ENCODE measurements at places on chromosomes 16 and 17.
A peak's percentile ranks its signal among the peaks of the same experiment; 100 is the strongest.

DNA sequence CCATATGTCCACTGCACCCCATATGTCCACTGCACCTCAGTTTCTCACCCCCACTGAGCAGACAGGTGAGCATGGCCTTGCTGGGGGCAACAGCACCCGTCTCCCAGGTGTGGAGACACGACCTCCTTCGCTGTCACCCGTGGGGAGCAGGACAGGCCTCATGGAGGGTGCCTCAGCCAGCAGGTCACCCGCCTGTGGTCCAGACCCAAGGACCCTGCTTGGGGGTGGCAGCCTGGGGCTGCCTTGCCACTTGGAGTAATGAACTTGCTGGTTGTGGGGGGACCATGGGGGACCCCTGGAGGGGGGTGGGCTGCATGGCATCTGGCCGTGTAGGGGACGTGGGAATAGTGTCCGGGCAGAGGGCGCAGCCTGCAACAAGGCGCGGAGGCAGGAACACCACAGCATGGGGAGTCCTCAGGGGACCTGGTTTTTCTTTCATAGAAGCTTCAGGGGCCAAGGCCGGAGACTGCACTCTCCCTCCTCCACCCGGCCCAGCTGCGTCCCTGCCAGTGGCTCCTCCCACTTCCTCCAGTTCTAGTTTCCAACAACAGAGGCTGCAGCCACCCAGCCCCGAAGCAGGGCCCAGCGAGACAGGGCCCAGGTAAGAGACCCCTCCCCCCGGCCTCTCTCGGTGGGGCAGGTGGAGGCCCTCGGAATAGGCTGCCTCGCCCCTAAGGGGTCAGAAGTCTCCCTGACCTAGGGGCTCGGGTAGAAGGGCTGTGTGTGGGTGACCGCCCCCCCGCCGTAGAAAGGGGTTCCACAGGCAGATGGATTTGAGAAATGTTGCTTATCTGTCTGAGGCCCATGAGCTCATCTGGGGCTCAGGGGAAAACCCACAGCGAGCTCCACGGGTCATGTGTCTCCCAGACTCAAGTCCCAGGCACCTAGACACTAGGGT lies at the start of gene NHLRC4:
TSS of gene NHLRC4 (plus strand) at position 531 of the 898 bp plus-strand sequence. CDS start 1,043 bp downstream, outside the sequence.
- no peak for DNase-seq

DNA sequence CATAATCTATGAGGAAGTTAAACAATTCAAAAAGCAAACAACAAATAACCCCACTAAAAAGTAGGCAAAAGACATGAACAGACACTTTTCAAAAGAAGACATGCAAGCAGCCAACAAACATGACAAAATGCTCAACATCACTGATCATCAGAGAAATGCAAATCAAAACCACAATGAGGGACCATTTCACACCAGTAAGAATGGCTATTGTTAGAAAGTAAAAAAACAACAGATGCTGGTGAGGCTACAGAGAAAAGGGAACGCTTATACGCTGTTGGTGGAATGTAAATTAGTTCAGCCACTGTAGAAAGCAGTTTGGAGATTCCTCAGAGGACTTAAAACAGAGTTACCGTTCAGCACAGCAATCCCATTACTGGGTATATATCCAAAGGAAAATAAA lies 24.4 kb downstream of the TNFRSF13B start:
- DNase-seq = no peak

- DNase-seq = no peak
Observed at GRCh38 chr16:11080999-11081630, 136.8 kb downstream of the CLEC16A start.

DNA sequence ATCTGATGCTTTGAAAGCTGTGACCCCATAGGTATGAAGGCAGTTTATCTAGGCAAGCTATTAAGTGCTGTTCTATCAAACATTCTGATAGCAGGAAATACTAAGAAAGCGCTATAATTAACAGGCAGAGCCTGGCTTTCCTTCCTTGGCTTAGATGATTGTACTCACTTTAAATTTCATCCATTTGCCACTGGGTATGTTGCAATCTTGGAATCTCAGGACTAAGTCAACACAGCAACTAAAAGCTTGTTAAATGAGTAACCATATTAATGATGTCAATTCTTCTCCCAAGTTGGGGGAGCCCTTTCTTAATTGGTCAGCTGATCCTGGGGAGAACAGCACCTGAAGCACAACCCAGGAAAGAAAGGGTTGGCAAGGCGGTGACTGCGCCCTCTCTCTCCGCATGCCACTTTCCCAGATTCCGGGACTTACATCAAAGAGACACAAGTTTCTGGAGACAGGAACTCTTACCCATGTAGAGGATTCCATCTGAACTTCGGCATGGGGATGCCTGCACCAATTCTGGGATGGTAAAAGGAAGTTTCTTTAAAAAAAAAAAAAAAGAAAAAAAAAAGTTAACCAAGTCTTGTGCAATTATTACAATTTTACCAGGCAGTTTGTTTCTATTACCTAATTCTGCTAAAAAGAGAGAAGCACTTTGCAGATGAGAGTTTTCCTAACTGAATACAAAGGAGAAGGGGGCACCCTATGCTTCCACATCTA lies 54.4 kb upstream of the ICAM2 start:
- DNase-seq = no peak

DNA sequence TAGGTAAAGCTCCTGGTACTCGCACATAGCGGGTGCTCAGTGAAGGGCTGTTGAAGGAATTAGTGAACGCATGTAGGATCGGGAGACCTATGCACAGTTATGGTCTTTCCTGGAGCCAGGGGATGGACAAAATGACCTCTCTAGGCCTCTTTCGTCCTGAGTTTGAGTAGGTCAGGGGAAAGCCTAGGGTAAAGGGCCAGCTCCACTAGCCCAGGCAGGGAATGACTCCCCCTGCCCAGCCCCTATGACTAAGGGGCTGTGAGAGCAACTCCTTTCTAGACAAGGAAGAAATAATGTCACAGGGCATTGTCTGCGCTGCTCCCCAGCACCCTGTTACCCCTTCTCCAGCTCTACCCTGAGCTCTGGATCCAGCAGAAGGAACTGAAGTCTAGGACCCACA lies 24.6 kb upstream of the FMNL1 start:
- DNase-seq = no peak

DNA sequence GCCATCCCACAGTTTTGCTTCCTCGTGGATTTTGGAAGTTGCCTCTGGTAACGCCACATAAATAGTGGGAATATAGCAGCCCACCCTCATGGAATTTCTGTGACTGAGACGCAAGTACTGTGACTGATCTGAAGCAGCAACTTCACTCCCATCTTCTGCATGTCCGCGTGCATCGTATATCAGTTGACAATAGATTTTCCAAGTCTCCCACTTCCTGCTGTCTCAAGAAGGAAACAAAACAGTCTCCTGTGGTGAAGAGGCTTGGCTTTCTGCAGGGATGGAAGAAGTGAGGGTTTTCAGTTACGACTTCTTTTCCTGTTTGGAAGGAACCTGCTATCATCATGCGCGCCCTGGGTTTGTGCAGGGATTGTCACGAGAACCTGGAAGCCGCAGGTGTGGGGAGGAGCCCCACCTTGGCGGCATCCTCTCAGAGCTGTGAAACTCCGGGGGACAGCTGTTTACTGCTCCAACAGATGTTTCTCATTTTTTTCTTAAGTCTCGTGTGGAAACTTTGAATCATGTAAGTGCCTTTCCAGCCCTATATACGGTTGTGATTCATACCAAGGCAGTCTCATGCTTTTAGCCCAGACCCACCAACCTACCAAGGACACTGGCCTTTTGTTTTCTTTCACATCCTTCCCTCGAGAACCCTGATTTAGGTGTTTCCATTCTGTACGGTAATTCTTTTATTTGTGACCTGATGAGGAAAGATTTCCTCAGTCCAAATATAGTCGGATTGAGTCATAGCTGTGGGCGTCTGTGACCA lies 57.5 kb downstream of the WIPI1 start:
- no peak for DNase-seq

DNA sequence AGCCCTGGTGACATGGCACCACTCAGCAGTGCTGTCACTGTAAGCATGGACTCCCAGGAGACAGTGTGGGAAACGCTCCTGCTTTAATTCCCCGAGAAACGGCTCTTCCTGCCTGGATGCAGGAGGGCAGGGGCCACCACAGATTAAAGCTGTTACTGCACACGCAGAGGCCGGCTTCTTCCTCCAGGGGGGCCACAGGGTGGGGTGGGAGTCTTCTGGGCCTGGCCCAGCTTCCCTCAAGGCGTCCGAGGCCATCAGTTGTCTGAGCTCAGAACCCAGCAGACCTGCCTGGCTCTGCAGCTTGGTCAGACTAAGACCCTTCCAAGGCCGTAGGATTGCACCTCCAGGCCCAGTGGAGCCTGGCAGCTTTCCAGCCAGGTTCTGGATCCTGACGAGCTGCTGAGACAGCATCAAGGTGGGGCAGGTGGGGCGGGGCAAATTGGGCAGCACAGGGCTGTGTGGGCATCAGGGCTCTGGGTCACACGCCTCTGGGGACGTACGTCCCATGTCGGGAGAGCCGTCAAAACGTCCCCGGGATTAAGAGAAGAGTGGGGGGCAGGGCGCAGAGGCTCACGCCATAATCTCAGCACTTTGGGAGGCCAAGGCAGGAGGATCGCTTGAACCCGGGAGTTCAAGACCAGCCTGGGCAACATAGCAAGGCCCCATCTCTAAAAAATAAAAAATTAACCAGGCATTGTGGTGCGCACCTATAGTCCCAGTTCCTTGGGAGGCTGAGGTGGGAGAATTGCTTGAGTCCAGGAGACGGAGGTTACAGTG lies 5.0 kb upstream of the CAPN15 start:
- DNase-seq = no peak

- DNase-seq = no peak
Observed at GRCh38 chr17:2062571-2063183, 7.8 kb downstream of the HIC1 start.

DNA sequence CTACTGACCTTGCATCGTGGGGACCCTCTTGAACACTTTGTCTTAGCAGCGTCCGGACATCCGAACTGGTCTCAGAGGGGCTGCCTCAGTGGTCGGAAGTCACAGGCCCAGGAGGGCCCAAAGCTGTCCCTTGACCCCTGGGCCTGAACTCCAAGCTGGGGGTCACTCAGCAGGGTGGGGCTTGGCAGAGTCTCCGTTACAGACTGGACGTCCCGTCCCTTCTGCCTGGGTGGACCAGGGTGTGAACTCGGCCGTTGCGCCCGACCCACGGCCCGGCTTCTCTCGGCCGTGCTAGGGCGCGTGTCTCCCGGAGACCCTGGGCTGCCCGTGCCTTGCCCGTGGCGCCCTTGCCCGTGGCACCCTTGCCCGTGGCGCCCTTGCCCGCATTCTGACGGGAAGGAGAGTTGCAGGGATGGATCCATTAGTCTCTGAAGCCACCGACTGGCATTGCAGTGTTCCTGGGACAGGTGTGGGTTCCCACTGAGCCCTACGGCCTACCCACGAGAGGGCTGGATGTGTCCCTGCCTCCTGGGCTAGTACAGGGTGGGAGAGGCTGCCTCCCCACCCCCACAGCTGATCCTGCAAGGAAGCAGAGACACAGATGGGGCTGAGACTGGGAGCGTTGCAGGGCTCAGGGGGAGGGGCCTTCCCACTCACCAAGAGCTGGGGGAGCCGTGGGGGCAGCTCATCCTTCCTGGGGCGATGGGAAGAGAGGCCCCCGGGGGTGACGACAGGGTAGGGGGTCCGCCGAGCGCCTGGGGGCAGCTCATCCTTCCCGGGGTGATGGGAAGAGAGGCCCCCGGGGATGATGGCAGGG lies 4.9 kb downstream of the CACNA1H start:
- no peak for DNase-seq

GRCh38 chr16:27432558-27432957 lies 30.6 kb downstream of the IL21R start:
- DNase-seq = no peak

DNA sequence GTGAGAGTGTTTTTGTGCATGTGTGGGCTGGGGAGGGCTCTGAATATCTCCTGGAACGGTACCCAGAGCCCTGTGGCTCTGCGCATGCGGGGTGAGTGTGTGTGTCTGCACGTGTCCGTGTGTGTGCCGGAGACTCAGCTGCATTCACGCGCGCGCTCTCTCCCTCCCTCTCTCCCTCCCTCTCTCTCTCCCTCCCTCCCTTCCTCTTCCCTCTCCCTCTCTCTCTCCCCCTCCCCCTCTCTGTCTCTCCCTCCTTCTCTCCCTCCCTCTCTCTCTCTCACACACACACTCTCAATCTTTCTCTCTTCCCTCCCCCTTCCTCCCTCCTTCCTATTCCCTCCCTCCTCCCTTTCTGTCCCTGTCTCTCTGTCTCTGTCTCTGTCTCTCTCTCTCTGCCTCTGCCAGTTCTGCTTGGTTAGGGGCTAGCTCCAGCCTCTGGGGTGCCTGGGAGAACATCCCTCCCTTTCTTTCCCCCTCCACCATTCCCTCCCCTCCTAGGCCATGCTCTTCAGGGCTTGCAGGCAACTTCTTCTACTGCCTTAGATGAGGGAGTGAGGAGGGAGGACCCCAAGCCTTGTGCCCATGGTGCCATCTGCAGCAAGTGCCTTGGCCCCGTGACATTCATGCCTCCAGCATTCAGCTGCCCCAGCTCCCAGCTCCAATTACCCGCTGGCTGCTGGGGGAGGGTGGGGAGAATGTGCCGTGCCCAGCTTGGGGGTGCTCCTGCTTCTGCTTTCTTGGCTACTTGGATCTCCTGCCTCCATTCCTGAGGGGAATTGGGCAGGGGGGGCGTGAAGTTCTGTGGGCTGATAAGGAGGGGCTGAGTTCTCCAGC lies 6.4 kb downstream of the THRA start:
- peak; percentile 83 for DNase-seq

GRCh38 chr17:27244491-27245223 lies 49.3 kb upstream of the WSB1 start:
- no peak for DNase-seq

GRCh38 chr17:38562215-38562569 lies 43.6 kb downstream of the SRCIN1 start:
- DNase-seq = no peak

DNA sequence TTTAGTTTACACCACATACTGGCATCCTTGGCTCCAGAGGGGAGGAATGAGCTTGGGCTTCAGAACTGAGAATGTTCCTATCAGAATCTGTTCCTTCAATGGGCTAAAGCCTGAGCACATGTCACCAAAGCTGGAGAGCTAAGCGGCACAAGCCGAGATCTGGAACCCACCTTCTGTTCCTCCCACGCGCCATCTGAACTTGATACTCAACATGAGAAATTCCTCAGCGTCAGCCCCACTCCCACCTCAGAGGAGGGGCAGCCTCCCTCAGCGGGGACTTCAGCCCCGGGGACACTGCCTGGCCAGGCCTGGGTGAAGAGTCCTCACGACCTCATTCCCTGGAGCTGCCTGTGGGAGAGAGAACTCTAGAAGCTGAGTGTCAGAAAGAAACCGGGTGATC lies 22.8 kb upstream of the SLC47A1 start:
- no peak for DNase-seq

DNA sequence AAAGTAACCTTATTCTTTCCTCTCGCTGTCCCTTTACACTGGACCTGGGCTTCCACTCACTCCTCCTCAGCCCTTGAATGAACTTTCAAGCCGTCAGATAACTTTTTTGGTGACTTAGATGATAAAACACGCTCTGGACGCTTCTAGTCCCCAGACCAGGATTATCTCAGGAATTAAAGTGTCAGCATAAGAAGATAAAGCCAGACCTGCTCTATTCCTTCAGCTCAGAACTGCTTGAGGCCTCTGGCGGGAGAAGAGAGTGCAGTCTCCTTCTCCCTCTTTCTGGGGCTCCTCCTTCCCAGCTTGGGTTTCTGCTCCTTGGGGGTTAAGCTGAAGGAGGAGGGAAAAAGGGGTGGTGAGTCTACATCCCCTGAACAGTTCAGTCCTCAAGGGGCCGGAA lies 6.6 kb downstream of the LPO start:
- no peak for DNase-seq

GRCh38 chr17:21452377-21453143 lies 76.4 kb downstream of the KCNJ12 start:
- no peak for DNase-seq
